ENCODE measurements at places on chromosomes 2 and 18.

DNA sequence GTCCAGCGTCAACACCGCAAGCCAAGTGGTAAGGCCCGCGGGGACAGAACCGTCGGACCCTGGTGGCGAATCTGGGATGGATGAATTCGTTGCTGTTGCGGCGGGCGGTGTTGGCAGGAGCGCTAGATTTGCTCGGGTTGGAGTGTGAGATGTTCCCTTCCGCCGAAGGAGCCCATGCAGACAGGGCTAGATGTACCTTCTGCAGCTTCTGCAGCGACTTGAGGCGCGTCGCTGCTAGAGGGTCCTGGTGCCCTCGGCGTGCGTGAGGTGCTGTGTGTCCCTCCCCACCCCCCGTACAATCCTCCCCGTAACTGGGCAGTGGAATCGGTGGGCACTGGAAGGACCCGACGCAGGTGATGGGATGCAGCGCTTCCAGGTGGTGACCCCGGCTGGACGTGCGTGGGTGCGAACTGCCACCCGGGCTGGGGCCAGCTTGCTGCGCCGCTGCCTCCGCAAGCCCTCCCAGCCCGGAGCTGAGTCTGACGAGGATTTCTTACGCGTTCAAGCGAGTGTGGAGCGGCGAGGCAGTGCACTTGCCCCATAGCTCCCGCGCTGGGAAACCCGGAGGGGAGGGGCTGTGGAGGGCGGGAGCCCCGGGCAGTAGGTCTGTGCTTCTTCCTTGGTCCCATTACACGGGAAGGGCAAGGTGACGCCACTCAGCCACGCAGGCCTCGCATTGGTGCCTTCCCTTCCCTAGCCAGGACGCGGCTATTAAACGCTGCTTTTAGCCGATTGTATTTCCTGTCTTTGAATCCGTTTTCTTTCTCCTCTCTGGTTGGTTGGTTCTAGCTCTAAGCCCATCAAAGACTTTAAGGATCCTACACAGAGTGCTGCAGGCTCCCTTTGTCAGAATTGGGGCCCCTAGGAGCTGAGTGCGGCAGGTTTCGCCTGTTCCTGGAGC is 34.2 kb downstream of the CHRNA1 start:
- no peak for DNase-seq

- no peak for DNase-seq
These were observed 51.9 kb downstream of the ASAP2 start for GRCh38 chr2:9258501-9258900.

DNA sequence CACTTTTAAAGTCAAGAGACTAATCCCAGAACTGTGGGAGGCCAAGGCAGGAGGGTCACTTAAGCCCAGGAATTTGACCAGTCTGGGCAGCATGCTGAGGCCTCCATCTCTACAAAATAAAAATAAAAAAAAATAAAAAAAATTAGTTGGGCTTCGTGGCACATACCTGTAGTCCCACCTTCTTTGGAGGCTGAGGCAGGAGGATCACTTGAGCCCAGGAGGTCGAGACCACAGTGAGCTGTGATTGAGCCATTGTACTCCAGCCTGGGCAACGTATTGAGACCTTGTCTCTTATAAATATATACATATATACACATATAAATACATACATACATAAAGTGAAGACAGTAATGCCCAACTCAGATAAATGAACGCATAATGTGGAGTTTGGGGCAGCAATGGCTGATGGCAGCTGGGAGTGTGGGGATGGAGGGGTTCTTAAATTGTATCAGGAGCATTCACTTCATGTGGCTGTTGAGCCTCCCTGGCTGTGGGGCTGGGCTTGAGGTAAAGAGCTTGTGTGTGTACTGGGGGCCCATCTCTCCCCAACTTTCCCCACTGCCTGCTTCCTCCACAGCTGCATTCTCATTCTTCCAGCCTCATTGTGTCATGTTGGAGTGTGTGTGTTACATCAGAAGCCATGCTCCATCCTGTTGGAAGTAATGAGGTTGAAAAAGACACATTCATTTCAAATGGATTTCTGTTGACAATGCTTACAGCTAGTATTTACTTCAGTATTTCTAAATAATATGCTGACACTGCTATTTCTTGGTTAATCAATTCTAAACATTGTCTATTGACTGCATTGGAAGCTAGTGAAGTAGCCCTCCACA is 96.5 kb upstream of the HS6ST1 start:
- no peak for DNase-seq

DNA sequence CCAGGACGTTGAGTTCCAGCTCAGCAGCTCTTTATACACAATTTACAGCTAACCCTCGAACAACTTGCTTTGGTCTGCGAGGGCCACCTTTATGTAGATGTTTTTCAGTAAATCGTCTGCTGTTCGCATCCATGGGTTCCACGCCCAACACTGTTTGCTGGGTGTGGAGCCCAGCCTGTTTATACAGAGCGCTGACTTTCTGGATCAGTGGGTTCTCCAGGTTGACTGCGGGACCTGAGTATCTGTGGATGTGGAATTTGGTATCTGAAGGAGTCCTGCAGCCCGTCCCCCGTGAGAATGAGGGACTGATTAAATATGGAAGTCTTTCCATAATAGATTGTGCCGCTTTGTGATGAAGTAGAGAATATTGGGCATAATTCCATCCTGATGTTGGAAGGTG is 2.9 kb downstream of the CTDP1 start:
- no peak for DNase-seq

- no peak for DNase-seq
These were observed 3.5 kb upstream of the KCNE4 start for GRCh38 chr2:223048519-223048918.

DNA sequence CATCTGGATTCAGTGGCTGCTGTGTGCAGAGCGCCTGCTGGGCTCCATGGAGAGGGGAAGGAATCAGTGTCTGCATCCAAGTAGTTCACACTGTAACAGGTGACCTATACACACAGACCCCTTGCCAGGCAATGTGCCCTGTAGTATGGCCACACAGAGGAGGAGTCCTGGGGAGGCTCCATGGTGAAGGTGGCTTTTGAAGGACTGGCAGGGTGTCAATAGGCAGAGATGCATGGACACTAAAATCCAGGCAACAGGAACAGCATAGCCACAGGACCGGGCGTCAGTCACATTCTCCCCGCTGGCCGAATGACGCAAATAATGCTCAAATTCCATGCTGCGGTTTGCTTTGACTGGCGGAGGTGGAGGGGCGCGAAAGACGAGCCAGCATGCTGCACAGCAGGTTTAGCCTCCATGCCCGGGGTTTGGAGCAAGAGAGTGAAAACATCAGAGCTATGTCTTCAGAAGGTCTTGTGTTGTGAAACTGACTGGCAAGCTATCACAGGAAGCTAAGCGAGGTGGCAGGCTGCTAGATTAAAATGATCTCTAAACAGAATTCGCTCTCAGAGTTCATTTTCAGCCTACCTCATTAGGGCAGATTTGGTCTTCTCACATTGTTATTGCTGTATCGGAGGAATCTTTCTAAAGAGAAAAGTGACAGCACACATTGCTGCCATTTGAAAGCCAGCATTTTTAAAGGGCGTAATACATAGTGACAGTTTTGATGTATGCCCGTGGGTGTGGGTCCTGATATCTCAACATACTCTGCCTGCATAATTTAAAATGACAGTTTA is 1.2 kb upstream of the CHMP1B start:
- no peak for DNase-seq

- DNase-seq, result no peak
These were observed 5.8 kb upstream of the CTDSP1 start for GRCh38 chr2:218393750-218394290.

Data from GOT3 (cell line).